Right lobe of liver (tissue), 6 donors: ENCODE measurements at places on chromosomes 12 and 14. TPM values are rescaled to one million over a fixed set of nuclear protein-coding genes. Genes with fewer than 3 reads are reported as not detected.
A peak's percentile ranks its signal among the peaks of the same experiment; 100 is the strongest.

GRCh38 chr14:104086210-104086660 lies 735 bp downstream of the ASPG start:
- peak; percentile 55 for DNase-seq

DNA sequence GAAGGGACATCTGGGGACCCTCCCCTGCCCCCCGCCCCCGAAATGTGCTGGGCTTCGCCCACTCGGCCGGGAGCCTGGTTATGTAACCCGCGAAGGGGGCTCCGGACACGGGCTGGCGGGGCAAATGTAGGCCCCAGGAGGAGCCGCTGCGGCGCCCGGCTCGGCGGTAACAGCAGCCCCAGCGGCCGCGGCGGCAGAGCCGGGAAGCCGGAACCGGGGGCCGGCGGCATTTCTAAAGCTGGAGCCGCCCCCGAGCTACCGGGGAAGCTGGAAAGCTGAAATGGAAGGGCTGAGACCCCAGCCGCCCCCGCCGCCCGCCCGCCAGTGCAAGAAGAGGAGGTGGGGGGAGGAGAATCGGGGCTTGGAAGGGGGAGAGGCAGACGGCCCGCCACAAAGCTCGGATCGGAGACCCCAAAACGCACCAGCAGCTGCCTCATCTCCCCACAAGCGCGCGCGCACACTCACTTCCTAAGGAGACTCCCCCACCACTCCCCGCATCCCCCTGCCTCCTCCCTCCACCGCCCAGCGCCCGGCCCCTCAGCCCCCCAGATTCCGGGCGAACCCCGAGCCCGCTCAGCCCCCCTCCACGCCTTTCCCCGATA lies 1.5 kb downstream of the KDM2B start:
- peak; percentile 56 for DNase-seq

DNA sequence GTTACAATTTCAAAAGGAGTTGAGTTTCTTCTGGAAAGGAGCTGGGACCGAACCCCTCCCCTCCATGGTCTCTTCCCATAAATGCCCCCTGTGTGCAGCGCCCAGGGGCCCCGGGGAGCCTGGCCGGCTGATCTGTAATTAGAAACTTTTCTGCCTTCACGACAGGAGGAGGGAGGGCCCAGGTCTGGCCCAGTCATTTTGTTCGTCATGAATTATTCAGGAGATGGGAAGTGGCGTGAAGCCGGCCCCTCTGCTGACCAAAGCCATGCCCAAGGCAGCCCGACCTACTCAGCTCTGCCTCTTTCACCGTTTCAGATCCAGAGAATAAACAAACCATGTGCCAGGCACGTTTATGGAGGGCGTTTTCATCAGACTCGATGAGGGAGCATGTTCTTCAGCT lies 33.3 kb upstream of the MSI1 start:
- no peak for DNase-seq

DNA sequence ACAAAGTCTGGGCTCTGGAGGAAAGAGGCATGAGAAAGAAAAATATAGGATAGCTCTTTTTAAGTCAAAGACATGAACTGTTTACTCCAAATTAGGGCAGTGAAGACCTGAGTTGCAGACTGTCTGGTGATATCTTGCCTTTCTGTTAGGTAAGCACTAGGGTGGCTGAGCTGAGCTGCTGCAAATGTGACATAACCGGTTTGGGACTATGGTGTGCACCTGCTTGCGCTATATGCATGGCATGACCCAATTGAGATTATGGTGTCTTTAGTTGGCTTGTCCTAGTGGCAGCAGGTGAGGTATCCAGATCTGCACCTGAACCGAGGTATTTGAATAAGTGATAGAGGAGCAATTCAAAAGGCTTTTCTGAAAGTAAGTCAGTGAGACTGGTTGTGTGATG lies 345.6 kb downstream of the APAF1 start:
- DNase-seq = no peak

GRCh38 chr12:64797156-64797555 lies 27.3 kb upstream of the TBC1D30 start:
- DNase-seq = no peak

DNA sequence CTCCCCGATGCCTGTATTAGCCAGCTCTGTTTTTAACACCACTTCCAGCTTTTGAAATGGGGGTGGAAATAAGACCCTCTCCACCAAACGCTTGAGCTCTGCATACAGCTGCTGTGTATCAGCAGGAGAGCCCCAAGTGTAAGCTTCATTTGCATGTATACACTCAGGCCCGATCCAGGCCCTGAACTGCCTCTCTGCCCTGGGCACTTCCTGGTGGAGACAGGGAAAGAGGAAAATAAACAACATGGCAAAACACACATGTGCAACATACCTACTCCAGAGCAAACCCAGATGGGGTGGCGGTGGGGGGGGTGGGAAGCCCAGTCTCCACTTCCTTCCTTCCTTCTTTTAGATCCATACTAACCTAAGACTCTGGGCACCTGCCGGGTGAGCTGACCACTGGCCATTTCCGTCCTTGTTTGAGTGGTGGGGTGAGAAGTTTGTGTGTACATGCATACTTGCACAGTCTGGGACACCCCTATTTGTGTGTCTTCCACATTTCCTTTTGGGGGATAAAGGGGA lies 55.3 kb downstream of the RBM19 start:
- DNase-seq = no peak

DNA sequence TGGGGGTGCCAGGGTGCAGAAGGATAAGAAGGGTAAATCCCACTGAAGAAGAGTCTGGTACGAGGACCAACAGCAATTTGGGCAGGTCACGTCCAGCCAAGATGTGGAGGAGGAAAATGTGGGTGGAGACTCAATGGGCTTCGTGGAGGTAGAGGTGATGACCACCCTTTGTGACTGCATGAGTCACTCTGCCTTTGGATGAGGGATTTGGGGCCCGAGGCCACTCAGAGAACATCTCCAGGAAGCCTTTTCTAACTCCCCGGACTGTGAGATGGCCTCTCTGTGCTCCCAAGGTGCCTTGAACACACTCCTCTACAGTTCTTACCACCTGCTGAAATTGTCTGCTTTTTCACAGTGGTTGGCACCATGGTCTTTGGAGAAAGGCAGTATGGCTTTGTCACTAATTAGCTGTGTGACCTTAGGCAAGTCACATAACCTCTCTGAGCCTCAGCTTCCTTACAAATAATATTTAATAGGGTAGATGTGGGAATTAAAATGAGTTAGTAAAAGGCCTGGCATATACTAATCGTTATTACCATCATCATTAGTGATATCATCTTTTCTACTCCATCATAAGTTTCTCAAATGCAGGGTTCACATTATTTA lies 67.0 kb upstream of the ARHGAP5 start:
- no peak for DNase-seq

GRCh38 chr14:102430212-102430908 lies 67.6 kb downstream of the TECPR2 start:
- no peak for DNase-seq

DNA sequence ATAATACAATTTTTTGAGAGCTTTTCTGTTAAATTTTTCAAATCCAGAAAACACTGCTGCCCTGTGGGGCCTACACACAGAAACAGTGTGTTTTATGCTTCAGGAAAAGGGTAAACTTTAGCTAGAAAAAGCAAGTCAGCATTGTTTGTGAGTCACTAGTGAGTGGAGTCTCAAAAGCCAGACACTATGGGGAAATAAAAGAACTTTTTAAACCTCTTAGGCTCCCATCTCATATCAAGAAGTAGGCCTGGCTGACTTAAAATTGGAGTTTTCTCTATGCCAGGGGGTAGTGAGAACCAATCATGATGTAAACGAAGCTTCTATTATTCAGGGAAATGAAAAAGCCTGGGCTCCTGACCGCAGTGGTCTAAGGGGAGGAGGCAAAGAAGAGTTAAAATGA lies 12.6 kb downstream of the GPR65 start:
- DNase-seq = no peak

DNA sequence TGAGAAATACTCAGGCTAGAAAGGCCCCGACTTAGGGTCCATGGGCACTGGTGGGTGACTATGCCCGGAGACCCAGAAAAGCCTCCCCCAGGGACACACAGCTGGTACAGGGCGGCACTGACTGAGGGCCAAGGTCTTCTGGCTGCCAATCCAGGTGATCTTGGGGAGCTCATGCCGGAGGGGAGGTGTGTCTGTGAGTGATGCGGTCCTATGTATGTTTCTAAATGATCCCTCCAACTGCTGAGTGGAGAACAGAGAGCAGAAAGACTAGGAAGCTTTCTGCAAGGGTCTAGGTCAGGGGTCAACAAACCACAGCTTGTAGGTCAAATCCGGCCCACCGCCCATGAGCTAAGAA lies 391 bp downstream of the SERPINA4 start:
- no peak for DNase-seq

DNA sequence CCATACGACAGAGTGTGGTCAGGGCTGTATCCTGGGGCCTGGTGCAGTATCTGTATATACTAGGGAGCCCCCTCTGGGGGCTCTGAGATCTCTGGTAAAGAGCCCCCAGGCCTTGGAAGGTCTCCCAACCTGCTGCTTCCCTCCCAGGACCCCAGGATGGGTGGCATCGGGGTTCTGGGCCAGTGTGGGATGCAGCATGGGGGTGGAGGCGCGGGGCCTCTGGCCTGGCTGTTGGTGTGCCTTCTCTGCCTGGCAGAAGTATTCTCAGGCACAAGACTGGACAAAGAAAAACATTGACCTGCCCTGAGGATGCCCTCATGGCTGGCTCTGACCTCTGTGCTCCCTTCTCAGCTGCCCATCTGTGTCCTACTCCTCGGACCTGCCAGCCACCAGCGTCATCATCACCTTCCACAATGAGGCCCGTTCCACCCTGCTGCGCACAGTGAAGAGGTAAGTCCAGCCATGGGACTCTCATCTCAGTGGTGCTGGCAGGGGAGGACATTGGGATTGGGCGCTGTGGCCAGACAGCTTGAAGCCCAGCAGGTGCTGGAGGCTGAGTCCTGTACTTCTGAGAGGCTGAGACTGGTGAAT lies 64.5 kb downstream of the GALNT16 start:
- DNase-seq = peak; percentile 22

DNA sequence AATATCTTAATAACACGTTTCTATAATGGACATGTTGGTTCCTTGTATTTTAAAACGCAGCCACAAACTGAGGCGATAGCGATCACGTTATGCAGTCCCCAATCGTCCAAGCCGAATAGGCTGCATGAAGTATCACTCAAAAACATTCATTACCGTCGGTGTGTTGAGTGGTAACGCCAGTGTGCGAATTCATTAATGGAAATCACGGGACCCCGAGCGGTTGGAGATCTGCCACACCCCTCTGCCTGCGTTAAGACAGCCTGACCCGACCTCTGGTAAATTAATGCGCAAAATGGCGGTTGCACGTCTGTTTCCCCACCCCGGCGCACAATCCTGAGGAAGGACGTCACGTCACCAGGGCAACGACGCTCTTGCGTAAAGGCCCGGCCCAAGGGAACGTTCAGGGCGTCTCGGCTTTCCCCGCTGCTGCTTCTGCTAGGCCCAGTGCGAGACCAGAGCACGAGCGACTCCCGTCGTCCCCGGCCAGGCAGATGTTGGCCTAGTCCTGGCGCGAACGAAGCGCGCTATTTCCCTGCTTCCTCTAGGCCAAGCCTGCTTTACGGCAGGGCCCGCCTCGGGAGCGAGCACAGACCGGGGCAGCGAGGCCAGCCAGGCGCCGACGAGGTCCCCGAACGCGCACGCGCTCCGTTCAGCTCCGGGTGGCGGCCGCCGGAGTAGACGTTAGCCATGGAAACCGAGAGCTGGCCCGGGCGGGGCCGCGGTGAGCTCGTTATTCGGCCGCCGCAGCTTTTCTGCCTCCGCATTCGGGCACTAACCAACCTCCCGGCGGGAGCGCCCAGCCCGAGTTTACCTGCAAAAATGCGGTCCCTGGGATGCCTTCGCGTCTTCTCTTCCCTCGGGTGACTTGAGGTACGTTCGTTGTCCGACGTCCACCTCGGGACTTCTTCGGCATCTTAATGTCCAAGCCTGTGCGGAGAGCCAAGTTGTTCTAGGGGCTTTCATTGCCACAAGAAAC lies at the start of gene PCNX4:
TSS of gene PCNX4 (plus strand) at position 374 of the 976 bp plus-strand sequence. CDS start 15,716 bp downstream, outside the sequence.
- DNase-seq = peak; percentile 98

- DNase-seq = no peak
Observed at GRCh38 chr14:74546416-74546815, 52.9 kb downstream of the ISCA2 start.

- DNase-seq = no peak
Observed at GRCh38 chr12:40253936-40254335, 29.1 kb downstream of the LRRK2 start.

DNA sequence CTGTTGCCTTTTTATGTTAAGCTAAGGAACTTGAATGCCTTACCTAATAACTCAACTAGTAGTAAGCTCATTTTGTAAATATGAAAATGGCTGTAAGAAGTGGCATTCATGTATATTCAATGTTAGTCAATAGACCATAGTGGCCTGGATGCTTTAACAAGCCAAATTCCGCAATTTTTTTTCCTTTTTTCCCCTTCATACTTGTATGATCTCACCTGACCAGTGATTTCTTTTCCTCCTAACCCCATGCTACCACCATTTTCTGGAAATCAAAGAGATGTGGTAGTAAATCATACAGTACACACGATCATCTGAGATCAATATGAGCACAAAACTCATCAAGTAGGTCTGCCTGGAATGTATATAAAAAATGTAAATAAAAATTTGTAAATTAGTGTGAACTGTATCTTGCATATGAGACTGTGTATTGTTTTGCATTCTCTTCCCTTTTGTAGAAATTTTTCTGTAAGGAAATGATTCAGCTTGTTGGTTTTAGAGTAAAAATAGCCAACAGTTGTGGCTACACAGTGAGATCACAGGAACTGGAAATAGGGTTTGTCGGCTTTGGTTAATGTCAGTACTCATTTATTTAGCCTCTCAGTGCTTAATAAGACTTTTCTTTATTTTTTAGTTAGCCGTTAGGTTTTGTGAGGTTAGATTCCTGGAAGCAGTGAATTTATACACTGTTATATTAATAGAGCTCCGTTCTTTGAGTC lies 62.5 kb downstream of the ETNK1 start:
- DNase-seq = no peak

- DNase-seq = no peak
Observed at GRCh38 chr12:49201595-49202295, 12.9 kb upstream of the TUBA1A start.

GRCh38 chr12:130711756-130712155 lies 4.3 kb downstream of the RIMBP2 start:
- no peak for DNase-seq

- DNase-seq = peak; percentile 66
Observed at GRCh38 chr12:13005649-13006048, 5.6 kb upstream of the HEBP1 start.

- no peak for DNase-seq
Observed at GRCh38 chr12:68608191-68608590, 2.5 kb upstream of the RAP1B start.

Gene PARP11
- 4.8 TPM for total RNA-seq

Gene KCNMB4
- 0.37 TPM for total RNA-seq

Gene CFAP54
- total RNA-seq = 0.12 TPM

Gene ITGA5
- 35.6 TPM for total RNA-seq

Gene RPS6KL1
- total RNA-seq = 5.0 TPM

Gene PZP
- total RNA-seq = 13.1 TPM

Gene HPD
- total RNA-seq = 649 TPM
